Kidney tubule cell (primary cell): ENCODE measurements at places on chromosomes 5 and 9.

DNA sequence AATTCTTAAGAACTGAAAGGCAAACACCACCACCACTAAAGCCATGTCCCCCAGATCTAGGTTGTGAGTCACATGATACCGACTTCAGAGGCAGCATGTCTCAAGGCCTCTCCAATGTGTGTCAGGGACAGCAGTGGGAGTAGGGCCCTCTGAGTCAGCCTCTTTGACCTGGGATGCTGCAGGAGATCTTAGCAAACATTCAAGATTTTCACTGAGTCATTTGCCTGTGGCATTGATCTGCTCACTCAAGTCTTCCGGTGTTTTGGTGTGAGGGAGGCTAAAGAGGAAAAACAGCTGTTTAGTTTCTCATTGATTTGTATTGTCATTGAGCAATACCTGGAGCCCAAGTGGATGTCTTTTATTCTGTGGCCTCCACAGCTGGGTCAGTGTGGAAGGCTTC, 36.1 kb downstream of the TMC1 start:
- DNase-seq = peak; percentile 97

DNA sequence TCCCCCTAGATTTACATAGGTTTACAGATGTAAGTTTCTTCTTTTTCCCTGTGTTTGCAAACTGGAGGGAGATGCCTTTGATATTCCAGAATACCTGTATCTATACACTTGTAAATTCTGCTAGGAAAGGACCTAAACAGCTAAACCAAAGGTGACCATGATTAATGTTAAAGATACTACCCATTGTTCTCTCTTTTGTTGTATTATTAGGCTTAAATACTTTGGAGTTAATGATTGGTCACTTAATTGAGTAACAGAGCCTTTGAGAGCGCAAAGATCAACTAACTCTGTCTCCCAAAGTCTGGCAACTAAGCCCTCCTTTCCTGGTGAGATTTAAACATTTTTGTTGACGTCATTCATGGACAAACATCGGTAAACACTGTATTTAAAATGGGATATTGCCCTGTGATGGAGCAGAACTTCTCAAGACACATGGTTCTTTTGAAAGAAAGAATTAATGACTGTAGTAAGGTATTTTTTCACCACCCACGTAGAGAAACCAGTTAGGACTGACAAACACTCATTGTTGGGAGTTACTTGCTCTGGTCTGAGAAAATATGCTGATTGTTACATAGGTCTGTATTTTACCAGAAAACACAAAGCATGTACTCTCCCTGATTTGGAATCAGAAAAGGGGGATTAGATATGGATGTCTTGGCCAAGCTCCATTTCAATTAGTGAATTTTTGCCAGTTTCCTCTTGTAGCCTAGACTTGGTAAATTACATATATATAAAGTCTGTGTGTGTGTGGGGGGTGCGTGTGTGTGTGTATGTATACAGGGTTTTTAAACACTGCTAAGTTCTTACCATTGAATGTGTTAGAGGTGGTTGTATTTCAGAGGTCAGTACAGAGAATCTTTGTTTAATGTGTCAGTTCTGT, 4.6 kb downstream of the VCAN start:
- peak; percentile 66 for DNase-seq

DNA sequence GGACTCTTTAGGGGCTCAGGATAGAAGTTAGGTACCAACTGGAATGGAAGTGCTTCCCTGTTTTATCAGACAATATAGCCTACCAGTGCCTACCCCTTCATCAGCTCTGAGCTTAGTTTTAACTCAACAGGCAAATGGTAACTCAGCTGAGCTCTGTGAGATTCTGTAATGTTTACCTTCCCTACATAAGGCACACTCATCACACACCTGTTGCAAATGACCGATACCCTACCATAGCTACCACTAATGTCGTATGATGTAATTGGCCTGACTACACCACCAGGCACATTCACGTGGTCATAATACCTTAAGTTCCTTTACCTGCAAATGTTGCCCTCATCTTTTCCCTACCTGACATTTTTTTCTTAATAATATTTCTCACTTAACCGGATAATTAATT, 254.8 kb downstream of the ADGRV1 start:
- no peak for DNase-seq

- DNase-seq = peak; percentile 68
These were observed 2.9 kb upstream of the NDST1 start for GRCh38 chr5:150505041-150505511.

DNA sequence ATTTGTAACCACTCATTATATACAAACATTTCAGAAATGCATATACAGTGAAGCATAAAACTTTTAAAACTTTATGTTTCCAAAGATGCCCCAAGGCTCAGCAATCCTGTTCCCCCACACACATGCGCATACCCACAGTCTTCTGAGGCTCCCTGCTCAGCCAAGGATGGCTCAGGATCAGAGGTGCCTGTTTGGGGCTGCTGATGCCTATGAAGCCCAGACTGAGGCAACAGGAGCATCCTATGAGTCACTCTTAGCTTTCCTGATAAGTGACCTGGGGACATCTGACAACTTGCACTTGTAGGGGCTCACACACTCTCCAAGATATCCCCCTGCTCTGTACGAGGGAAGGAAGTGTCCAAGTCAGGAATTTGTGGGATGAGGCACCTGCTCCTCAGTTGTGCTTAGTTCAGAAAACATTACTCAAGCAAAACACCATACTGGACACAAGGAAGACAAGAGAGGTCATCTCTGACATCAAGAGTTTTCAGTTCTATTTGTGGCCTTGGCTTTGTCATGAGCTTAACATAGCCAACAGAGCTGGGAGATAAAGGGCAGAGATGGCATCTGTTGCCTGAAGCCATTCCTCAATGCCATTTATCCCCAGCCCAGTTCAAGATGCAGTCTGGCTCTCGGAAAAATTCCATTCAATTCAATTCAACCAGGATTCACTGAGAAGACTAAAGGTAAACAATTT, 62.3 kb downstream of the NIPSNAP3B start:
- DNase-seq = no peak

DNA sequence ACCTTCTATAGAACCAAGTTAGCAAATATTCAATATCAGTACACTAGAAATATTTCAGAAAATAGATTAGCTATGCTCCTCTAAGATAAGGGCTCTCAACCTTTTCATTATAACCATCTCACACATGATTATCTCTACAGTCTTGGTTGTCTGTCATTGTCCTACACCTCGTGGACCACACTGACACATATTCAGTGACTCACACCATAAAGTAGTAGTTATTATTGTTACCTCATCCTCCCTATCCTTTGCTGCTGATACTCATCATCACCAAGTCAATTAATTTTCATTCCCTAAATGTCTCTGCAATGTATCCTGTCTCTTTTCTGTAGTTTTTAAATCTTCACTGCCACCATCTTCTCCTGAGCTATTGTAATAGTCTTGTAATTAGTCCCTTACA, 1309.2 kb upstream of the C9orf72 start:
- peak; percentile 22 for DNase-seq

GRCh38 chr9:99002706-99003105, 59.0 kb downstream of the COL15A1 start:
- no peak for DNase-seq

DNA sequence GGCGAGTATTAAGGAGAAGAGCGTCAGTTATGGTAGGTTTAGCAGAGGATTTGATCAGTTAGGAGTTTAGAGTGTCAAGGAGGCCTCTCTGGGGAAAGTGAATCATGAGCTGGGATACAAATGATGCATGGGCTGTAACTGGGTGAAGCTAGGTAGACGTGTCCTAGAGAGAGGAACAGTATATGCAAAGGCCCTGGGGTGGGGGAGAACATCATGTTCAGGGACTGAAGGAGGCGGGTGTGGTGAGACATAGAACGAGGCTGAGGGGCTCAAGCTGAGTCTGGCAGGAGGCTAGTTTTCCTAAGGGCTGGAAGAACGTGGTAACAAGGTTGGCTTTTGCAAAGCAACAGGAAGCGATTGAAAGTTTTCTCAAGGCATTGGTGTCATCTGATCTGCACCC, 10.5 kb downstream of the TMEM268 start:
- DNase-seq = no peak

DNA sequence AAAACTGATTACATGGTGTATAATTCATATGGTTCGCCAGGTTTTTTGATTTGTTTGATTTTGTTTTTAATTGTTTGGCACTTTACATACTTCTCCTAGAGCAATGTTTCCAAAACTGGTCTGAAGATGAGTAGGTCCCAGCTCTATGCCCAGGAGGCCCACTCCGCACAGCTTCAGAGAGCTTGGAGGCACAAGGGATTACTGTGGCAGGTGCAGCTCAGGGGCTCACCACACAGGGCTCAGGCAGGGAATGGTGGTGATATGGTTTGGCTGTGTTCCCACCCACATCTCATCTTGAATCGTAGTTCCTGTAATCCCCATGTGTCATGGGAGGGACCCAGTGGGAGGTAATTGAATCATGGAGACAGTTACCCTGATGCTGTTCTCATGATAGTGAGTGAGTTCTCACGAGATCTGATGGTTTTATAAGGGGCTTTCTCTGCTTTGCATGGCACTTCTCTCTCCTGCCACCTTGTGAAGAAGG, 296.6 kb downstream of the MED10 start:
- no peak for DNase-seq

DNA sequence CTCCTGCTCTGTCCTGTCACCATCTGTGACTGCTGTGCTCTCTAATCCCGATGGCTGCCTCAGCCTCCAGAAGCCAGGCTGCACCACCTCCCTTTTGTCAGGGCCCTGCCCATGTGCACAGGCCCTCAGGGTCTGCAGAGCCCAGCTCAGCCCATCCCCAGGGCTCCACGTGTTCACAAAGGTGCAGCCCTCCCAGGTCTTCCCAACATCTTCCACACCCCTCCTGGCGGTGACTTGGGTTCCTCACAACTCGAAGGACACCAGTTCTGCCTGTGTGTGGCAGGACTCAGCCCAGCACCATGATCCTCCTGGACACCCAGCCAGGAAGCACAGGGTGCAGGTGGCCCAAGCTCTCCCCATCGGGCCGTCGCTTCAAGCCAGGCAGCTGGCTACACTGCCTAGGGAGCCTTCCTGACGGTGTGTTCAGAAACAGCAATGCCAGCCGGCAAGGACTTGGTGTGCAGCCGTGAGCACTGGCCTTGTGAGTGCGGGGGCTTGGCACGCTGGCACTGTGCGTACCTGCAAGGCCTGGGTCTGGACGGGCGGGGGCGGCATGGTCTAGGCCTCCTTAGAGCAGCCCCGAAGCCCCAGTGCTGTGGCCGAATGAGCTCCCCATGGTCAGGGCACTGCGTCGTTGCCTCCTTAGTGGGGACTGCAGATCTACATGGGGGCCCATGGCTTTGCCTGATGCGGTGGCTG, 96.1 kb downstream of the MRPL36 start:
- DNase-seq = no peak

GRCh38 chr5:79011219-79011836, 26.2 kb upstream of the ARSB start:
- DNase-seq = no peak

GRCh38 chr9:31683116-31683515, 701.3 kb upstream of the ACO1 start:
- no peak for DNase-seq

DNA sequence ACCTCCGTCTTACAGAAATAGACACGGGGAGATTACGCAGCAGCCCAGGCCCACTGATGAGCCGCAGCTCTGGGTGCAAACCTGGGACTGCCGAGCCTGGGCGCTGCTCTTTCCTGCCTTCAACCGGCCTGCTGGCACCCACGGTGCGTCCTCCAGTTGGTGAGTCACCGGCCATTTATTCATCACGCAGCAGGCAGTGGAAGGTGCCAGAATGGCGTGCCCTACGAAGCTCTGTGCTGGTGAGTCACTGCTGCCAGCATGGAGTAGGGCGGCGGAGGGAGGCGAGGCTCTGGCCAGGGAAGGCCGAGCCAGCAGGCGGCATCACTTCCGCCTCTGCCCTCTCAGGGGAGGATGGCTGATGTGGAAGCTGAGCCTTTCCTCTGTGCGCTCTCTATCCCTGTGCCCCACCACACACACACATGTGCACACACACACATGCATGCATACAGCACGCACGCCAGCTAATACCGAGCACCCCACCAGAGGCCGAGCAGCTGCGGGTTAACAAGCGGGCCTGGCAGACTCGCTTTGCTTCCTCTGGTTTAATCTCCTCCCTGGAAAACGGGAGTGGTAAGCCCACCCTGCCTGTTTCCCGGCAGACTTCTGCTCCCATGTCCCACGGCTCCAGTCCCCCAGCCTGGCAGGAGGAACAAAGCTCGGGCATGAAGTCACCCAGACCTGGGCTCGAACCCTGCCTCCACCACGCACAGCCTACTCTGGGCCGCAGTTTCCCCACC, 39.2 kb downstream of the OLFM1 start:
- peak; percentile 11 for DNase-seq

- peak; percentile 15 for DNase-seq
These were observed 96.8 kb downstream of the WNK2 start for GRCh38 chr9:93280661-93281259.

- no peak for DNase-seq
These were observed 28.8 kb downstream of the NTRK2 start for GRCh38 chr9:84698323-84698722.

DNA sequence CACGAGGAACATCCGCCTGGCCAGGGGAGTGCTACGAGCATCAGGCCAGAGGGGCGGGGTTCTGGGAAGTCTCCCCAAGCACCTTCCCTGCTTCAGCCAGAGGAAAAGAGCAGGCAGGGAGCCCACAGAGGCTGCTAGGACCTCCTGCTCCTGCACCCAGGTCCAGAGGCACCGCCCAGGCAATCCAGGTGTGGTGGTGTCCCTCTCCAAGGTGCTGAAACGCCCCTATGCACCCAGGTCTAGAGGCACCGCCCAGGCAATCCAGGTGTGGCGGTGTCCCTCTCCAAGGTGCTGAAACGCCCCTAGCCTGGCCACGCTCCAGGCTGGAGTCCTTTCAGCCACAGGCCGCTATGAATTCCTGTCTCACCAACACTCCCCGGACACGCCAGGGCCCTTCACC, 10.7 kb upstream of the UBAC1 start:
- peak; percentile 75 for DNase-seq

DNA sequence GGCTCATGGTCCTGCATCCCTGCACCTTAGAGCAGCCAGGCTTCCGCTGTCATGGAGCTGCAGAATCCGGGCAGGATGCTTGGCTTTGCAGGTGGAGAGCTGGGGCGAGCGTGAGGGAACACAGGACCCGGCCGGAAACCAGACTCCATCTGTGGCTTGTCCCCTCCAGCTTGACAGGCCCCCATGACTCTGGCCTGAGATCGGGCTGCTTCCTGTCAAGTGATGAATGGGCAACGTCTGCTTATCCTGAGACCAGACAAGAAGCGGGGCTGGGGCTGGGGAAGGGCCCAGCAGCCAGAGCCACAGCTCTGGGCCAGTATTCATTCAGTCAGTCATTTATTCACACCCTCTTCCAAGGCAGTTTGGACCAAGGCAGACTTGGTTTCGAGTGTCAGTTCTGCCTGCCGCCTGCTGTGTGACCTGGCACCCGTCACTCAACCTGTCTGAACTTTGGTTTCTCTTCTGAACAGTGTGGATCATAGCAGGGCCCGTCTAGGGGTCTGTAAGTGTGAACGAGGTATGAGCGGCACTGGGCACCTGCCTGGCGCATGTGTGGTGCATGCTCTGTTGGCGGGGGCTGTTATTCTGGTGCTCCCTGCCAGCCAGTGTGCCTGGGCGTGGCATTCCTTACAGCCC, 37.5 kb downstream of the NEK6 start:
- DNase-seq = no peak

- DNase-seq = peak; percentile 33
These were observed 32.8 kb downstream of the RHOBTB3 start for GRCh38 chr5:95763941-95764340.
